CD4-positive, alpha-beta memory T cell (primary cell): ENCODE measurements at places on chromosomes 4 and X. TPM values are rescaled to one million over a fixed set of nuclear protein-coding genes. Genes with fewer than 3 reads are reported as not detected.

DNA sequence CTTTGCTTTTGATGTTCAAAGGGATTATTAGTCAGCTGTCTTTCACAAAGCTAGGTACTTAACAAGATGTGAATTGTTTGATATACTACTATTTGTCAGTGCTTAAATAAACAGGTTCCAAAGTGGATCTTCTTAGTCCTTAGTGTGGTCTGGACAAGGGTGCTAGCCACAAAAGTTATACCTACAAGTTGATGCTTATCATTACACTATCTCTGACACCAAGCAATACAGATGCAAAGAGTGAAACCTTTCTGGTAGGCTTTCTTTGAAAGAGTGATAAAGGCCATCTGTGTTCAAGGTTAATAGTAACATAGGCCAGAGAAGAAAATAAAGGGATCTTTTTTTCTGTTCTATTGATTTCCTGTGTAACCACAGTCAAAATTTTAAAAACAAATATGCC is 12.2 kb upstream of the RBPJ start:
- no peak for DNase-seq

Gene MAGEA3
- not detected for total RNA-seq

Gene GC
- total RNA-seq, result not detected

Gene NUDT10
- not detected for total RNA-seq

GRCh38 chrX:8033175-8033574 is 106.0 kb upstream of the PNPLA4 start:
- no peak for DNase-seq

Gene KCTD8
- total RNA-seq, result not detected

DNA sequence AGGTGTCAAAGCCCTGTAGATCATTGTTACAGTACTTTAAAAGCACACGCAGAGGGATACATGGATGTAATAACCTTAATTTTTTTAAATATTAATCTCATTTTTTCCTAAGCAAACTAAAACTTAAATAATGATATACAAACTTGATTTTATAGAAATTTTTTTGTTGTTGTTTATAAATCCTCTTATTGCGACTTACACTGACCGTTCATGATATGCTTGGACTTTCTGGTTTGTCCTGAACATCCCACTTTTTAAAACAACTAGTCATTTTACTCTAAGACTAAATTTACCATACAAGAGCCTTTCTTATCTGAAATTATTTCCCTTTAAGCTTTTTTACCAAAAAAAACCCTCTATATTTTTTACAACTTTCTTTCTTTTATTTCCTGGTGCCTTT is 2106.0 kb downstream of the PCDH7 start:
- no peak for DNase-seq

- no peak for DNase-seq
Measured at GRCh38 chr4:27085396-27085795, 224.8 kb downstream of the STIM2 start.

Gene TMA16
- 24.6 TPM for total RNA-seq

DNA sequence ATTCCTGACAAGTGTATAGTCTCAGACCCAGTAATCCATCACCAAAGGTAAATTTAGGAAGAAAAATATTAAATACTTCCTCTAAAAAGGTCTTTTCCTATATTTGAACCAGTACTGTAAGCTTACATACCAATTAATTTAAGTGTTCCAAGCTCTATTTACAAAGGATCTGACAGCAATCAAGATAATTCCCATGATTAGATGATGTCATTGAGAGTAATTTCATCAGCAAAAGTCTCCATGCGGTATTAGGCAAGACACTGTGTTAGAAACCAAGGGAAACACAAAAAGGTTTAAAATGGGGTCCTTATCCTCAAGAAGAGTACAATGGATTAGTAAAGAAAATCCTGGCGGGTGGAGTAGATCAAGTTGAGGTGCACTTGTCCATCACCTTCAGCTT is 198.5 kb downstream of the PRDM5 start:
- DNase-seq, result no peak
